T follicular helper cell (primary cell): ENCODE measurements at places on chromosomes 4 and X.

DNA sequence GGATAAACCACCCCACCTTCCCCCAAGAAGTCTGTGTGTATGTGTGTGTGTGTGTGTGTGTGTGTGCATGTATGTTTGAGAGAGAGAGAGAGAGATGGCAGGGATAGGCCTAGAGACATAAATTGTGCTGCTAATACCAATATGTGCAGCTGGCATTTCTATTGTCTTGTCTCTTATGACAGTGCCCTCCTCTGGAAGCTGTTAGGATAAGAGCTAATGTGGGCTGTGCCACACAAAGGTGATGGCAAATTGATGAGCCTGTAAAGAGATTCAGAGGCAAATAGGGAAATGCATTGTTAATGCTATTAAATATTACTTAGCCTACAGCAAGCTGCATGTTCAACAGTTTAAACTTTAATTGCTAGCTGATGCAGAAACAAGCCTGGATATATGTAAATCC is 332.0 kb downstream of the NKX6-1 start:
- DNase-seq, result no peak

DNA sequence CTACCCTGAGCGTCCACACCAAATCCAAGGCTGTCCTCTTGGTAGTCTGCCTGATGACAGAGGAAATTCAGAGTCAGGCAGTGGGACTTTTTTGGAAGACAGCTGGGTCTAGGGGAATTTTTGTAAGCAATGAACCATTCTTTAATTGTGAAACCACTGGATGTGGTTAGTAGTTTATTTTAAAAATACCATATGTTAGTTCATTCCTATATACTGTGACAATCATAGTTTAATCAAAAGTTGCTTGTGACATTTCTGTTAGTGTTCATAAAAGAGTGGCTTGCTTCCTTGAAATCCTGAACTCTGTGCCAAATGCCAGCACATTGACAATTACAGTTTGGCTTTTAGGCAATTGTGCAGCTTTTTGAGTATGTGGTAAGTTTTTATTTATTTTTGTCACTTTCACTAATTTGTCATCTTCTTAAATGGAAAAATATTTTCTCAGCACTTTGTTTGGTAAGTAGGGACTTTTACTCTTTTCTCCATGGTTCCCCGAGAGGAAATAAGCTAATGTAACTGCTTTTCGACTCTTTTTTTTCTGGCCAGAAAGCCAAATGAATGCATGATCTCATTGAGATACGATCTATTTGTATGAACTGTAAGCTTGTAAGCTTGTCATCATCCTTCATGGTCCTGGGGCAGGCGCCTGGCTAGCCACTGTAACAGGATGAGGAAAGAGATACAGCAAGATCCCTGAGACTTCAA is 72.6 kb upstream of the SLC4A4 start:
- DNase-seq, result no peak

GRCh38 chrX:146604196-146604595 is 205.4 kb upstream of the CXorf51B start:
- DNase-seq, result no peak

GRCh38 chr4:90855111-90855510 is 727.9 kb downstream of the CCSER1 start:
- DNase-seq, result no peak

GRCh38 chr4:16104520-16104919 is 20.7 kb upstream of the PROM1 start:
- DNase-seq, result no peak

DNA sequence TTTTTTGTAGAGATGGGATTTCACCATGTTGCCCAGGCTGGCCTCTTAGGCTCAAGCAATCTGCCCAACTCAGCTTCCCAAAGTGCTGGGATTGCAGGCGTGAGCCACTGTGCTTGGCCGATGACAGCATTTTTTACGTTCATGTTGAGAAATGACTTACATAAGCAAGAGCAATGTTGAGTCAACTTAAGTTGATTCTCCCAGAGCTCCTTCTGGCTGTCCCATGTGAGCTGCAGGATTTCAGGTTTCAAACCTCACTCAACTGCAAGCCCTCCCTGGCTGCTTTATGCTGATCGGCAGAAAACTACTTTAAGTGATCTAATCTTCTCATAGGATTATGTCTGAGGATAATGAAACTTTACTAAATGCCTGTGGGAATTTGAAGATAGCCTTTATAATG is 86.8 kb downstream of the GC start:
- DNase-seq, result no peak

- DNase-seq, result no peak
Measured at GRCh38 chrX:129461801-129462456, 61.4 kb downstream of the SMARCA1 start.

- no peak for DNase-seq
Measured at GRCh38 chr4:165967486-165967885, 94.4 kb downstream of the TLL1 start.

- DNase-seq, result no peak
Measured at GRCh38 chr4:138542191-138542776, 300.1 kb upstream of the SLC7A11 start.

DNA sequence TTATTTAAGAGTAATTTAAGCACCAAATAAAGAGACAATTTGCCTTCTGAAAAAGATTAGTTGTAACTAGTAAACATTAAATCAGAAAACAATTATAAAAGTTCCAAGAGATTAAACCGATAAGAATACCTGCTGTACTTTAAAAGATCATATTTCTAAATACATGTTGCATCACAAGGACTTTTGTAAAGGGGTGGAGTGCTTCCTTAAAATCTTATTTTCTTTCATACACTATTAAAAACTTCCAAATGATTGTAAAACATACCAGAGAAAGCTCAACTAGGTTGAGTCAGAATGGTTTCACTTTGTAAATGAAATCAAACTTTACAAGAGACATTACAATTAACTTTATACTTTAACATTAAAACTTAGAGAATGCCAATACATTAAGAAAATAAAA is 41.8 kb downstream of the ACSL4 start:
- DNase-seq, result no peak

GRCh38 chr4:73668782-73669201 is 48.6 kb upstream of the RASSF6 start:
- DNase-seq, result no peak
